ENCODE measurements at places on chromosomes 6 and 20.

GRCh38 chr20:57842720-57843119 lies 132.9 kb upstream of the PMEPA1 start:
- DNase-seq, result no peak

GRCh38 chr20:50146732-50147662 lies 6.5 kb downstream of the PEDS1 start:
- peak; percentile 82 for DNase-seq

GRCh38 chr6:1686117-1687098 lies 76.7 kb downstream of the FOXC1 start:
- no peak for DNase-seq

DNA sequence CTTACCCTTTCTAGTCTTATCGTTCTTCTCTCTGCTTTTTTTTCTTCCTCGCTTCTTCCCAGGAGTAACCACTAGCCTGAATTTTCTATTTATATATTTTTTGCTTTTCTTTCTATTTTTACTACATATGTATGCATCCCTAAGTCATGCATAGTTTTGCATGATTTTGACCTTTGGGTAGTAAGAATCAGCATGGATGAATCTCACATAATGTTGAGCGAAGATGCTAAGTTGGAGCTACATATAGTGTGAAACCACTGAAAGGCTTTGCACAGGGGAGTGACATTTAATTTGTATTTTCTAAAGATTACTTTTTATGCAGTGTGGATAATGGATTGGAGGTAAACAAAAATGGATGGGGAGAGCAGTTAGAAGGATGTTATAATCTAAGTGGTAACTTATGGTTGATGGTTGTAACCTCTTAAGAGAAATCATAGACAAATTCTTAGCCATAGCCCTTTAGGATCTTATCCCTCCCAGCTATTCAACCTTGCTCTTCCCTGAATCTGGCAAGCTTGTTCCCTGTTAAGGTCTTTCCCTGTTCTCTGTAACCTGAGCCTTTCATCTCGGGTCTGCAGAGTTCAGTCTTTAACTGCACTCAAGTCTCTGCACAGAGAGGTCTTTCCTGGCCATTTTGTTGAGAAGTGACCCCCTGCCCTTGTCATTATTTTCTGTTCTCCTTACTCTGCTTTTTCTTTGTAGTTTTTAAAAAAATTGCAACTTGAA lies 18.0 kb downstream of the PEX7 start:
- no peak for DNase-seq

- DNase-seq, result no peak
Measured at GRCh38 chr6:154352898-154353585, 3.6 kb downstream of the IPCEF1 start.

- DNase-seq, result no peak
Measured at GRCh38 chr6:156807795-156808194, 30.6 kb downstream of the ARID1B start.

DNA sequence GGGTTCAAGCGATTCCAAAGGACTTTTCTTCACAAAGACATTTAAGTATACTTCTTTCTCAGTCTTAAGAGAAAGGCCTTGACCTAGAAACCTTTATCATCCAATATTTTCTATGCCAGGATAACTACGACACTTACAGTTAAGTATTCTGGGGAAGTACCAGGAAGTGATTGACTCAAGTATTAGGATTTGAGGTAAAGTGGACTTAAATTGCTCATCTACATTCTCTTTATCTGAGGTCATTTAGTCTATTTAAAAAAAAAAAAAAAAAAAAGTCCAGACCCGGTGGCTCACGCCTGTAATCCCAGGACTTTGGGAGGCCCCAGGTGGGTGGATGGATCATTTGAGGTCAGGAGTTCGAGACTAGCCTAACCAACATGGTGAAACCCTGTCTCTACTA lies 114.7 kb downstream of the ZFAND3 start:
- DNase-seq, result no peak

GRCh38 chr6:156703719-156704118 lies 73.5 kb upstream of the ARID1B start:
- no peak for DNase-seq

DNA sequence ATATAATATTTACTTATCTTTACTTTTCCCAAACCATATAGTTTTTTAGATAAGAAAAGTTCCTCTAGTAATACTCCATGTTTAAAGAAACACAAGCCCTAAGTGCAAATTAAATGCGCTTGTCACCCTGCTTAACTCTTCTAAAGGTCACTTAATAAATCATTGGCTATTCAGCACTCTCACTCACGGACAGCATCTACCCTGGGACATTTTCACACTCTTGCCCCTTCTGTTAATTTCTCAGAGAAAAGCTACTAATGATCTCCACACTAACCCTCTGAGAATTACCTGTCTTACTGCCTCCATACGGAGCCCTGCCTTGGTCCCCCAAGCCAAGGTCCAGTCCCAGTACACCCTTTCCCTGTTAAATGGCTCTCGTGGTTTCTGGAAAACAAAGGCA lies 102.2 kb downstream of the NRN1 start:
- DNase-seq, result no peak

GRCh38 chr20:208942-209566 lies 18.0 kb upstream of the DEFB129 start:
- DNase-seq, result no peak

DNA sequence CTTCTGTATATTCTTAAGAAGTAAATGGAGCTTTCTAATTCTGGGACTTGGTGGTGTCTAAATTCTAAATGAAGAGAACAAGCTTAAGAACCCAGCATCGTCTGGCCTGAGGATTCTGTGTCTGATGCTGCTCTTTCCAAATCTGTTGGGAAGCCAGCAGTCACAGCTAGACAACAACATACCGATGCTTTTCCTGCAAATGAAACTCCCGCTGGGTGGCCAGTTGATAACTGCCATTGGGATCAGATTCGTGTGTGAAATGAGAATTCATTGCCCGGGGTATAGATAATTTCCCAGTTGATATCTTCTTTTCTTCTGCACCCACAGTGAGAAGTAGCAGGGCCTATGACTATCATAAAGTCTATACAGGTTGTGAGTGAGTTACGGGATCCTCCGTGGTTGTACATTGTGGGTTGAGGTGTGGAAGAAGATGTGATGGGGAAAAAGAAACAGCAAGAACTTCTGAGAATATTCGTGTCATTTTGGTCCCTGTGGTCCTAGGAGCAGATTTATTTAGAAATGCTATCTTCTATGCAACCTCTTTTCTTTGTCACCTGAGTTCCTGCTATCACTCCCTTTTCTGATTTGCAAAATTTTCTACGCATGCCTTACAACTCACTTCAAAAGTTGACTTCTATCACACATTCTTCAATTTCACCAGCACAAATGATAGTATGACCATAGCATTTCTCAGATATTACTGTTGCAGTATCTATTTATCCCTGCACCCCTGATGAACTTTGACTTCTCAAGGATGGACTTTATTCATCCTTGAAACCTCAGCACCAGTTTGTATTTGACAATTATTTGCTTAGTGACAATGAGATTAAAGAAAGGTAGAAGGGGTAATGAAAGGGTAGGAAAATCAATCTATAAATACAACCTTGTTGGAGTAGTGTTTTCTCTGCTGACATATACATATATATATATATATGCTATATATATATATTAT lies 10.4 kb downstream of the NOX3 start:
- DNase-seq, result no peak

DNA sequence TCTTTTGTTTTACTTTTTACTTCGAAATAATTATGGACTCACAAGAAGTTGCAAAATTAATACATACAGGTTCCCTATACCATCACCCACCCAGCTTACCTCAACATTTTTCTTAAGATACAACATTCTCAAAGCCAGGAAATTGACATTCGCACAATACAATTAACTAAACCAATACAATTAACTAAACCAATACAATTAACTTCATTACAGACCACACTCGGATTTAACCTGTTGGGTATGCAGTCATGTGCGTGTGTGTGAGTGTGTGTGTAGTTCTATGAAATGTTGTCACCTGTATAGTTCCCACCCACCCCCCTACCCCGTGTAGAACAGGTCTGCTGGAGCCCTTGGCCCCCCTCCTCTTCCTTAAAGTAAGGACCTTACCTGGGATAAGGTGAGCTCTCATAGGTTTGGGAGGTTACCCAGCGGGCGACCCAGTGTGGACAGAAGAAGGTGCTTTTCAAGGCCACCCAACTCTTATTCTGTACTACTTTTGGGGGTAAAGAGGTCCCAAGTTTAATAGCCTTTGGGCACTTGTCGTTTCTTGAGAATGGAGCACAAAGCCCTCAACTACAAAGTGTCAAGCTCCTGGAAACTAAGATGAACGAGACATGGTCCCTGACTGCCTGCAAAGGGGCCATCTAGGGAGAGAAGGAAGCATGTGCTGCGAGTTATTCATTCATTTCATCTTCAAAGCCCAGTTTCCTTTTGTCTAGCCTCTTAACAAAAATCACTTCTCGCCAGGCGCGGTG lies 544 bp upstream of the STK38 start:
- DNase-seq, result no peak

DNA sequence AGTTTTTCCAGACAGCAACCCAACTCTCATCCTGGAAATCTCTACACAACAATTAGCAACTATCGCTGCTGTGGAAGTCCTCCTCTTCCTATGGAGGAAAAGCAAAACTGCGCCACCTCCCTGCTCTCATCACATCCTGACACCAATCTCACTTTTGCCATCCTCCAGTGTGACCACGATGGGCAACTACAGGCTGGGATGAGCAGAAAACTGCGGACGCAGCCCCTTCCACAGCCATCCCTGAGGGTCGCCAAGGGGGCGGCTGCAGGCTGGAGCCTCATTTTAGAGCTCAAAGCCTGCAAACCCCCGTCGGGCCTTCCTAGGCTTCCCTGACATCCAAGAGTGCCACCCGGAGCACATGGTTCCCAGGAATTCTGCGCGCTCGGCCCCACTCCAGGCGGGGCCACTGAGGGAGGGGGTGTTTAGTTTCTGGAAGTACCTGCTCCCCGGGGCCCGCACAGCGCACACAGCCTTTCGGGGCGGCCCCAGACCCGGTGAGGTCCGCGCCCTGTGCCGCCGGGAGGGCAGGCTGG lies 1.2 kb downstream of the TCFL5 start:
- no peak for DNase-seq

DNA sequence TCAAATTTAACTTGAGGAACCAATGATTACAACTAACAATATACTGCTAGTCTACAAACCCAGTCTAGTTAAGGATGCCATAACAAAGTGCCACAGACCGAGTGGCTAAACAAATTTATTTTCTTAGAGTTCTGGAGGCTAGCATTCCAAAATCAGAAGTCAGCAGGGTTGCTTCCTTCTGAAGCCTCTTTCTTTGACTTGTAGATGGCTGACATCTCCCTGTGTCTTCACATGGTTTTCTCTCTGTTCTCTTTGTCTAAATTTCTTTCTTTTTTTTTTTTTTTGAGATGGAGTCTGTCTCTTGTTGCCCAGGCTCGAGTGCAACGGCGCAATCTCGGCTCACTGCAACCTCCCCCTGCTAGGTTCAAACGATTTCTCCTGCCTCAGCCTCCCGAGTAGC lies 56.1 kb downstream of the NCOA3 start:
- no peak for DNase-seq

GRCh38 chr6:31110825-31111582 lies 1.4 kb downstream of the C6orf15 start:
- DNase-seq, result no peak

GRCh38 chr20:61127311-61128039 lies 124.6 kb upstream of the CDH4 start:
- DNase-seq, result no peak

- no peak for DNase-seq
Measured at GRCh38 chr6:44558832-44559251, 171.3 kb downstream of the CDC5L start.

GRCh38 chr6:152942319-152942869 lies 40.4 kb downstream of the FBXO5 start:
- DNase-seq, result no peak

DNA sequence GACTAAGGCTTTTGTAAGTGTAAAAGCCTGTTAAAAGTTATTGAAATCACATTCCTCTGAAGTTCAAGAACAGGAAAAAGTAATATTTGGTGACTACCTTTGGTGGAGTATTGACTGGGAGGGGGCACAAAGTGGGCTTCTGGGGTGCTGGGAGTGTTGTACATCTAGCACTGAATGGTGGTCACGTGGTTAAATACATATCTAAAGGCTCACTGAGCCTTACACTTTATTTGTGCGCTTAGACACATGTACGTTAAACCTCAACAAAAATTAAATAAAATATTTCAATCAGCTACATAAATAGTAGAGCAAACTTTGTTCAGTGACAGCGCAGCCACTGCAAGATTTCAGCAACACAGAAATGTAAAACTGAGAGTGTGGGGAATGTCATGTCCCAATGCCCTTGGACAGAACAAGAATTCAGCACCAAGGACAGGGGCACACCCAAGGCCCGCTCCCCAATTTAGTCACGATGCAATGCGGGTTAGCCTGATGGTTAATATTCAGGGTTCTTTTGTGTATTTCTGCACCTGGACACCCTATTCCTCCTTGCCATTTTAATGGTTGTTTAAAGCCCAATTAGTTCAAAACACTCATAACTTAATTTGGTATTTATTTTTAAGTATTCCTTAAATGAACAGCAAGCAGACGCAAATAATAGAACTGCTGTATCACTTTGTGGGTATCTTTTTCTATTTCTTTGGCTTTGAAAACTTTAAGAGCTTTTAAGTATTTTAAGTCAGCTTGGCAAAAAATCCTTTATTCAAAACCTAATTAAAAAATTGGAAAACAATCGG lies 37.4 kb downstream of the ANGPT4 start:
- no peak for DNase-seq

DNA sequence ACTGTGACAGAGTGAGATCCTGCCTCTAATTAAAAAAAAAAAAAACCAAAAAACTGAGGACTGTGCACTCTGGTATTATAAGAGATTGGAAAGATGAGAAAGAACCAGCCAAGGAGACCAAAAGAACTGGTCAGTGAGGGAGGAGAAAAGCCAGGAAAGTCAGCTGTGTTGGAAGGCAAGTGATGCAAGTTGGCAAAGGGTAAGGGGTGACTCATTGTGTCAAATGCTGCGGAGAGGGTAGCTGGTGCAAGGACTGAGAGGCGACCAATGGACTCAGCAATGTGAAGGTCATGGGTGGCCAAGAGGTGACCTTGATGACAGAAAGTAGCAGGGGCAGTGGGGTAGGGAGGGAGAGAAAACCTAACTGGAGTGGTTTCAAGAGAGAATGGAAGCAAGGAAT lies 27.4 kb upstream of the LRRN4 start:
- DNase-seq, result no peak

DNA sequence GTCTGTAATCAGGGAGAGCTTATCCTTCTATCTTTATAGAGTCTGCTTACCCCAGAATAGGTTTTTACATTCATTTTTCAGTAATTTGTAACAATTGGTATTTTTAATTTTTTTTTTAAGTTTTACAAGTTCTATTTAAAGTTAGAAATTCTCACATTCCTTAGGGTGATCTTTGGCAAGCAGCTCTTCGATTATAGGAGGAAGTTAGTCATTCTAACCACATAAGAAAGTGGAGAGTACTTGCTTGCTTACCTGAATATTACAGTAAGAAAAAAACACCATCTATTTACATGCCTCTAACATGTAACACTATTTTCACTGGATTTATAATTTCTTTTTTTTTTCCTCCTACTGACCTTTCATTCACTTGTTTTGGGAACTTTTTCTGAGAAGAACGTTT lies 6.7 kb downstream of the TSHZ2 start:
- no peak for DNase-seq

GRCh38 chr6:19399406-19399805 lies 437.8 kb upstream of the ID4 start:
- no peak for DNase-seq
